ENCODE measurements at places on chromosomes 6 and 20.

GRCh38 chr6:13288481-13288880 is 39.9 kb downstream of the TBC1D7 start:
- no peak for DNase-seq

DNA sequence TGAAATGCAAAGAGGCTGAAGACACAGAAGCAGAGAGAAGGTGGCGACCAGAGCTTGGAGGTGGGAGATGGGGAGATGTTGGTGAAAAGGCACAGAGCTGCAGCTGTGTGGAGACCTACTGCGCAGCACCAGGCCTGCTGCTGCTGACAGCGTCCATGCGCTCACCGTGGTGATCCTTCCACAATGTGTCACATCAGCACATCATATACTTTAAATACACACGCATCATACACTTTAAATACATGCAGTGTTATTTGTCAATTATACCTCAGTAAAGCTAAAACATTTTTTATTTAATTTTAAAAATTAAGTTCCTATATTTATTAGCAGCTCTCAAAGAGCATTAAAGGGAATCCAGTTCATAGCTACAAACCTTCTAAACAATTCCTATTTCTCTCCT is 200.9 kb downstream of the TTLL2 start:
- no peak for DNase-seq

DNA sequence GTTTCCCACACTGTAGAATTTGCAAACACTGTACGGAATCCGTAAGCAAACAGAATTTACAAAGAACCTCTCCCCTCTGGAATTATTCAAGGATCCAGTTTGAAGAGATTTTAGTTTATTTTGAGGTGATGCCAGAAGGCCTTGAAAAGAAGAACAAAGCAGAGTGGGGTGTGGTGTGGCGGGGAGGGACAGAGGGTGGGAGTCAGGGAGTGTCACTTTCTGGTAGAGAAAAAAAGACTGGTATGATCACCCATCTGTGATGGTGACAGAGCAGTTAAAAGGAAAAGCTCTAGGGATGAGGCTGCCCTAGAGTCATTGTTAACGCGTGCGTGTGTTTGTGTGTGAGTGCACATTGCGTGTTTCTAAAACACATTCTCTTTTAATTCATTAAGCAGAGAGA is 97.0 kb upstream of the F13A1 start:
- no peak for DNase-seq

DNA sequence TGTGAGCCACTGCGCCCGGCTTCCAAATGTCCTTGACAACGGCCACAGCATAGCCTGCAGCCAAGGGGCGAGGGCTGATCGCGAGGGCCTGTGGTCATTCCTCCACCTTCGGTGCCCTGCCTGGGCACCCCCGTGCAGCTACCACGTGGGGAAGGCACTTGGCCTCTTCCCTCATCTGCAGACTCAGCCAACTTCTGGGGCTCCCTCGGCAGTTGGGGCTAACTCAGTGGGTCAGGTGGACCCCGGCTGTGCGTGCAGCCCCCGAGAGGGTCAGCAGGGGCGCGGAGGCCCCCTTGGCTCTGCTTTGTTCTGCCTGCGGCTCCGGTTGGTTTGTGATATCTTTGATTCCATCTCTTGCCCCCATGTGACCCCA is 52.9 kb upstream of the BHLHE23 start:
- no peak for DNase-seq

- DNase-seq, result no peak
Measured at GRCh38 chr6:134183844-134184243, 131.4 kb upstream of the SLC2A12 start.

DNA sequence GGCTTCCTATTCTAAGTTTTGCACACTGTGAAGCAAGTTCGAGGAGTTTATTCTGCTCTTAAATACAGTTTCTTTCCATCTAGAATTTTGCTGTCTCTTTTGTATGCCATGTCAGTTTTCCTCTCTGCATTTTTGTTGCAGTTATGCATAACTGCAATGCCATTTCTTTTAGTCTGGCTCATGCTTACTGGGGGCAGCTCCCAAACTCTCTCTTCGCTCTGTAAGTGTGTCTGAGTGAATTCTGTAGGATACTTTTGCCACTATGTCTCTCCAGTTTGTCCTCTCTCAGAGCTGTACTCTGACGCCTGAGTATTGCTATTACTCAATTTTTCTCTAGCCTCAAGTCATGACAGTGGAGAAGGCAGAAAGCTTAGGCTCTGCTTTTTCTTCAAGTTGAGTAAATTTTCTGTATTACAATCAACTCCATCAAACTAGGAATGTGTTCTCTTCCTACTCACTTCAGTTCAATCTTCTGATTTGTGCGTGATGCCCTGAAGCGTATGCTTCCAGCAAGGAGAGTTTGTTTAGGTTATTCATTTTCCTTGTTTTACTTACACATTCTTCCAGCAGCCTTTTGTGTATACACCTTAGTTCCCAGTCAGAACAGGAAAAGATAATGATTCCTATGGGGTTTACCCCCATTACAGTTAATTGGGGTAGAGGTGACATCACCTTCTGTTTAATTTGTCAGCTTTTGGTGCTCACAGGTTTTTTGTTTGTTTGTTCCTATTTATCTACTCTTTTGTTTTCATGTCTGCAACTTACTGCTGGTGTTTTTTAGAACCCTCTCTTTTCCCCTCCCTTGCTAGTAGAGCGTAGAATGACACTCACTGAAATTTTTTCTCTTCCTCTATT is 430.9 kb downstream of the BCKDHB start:
- no peak for DNase-seq

GRCh38 chr20:10647471-10647870 is 26.3 kb downstream of the JAG1 start:
- no peak for DNase-seq

- no peak for DNase-seq
Measured at GRCh38 chr20:35151736-35152135, 4.6 kb upstream of the EDEM2 start.

DNA sequence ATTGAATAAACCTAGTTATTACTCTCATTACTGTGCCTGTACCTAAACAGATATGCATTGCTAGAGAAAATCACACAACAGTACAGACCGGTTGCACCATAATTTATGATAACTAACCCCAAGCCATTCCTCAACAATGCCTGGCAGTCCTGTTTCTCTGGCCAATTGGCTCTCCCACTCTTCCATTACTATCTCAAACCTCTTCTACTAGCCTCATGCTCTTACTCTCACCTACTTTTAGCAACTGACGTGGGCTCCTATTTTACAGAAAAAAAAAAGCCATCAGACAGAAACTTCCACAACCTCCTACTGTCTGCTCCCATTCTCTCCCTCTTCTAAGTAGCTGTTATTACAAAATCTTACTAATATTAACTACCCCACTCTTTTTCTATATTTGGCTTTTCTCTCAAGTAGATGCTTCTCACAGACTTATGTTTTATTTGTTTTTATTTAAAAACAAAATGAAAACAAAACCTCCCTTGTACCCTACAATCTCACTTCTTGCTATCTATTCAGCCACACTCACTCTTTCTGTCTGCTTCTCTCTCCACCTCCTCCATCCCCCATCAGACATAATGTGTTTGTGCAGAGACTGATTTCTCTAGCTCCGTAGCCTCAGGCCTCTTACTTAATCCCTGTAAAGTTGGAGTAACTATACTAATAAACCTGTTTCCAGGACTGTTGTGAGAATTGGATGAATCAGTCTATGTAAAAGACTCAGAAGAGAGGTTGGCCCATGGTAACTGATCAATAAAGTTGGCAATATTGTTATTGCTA is 9.1 kb downstream of the GOPC start:
- DNase-seq, result no peak
